ENCODE measurements at places on chromosomes 3 and 15. TPM values are rescaled to one million over a fixed set of nuclear protein-coding genes. Genes with fewer than 3 reads are reported as not detected.

Gene CORO2B
- 6.0 TPM for total RNA-seq

Gene ANO10
- 9.6 TPM for total RNA-seq

Gene CDC25A
- total RNA-seq = 0.74 TPM

Gene KY
- total RNA-seq = 0.59 TPM

GRCh38 chr15:49530092-49530491, 90.5 kb downstream of the FAM227B start:
- no peak for DNase-seq
- H3K4me1 ChIP-seq = no peaks in the 10 kb centered on the region
- H3K27ac ChIP-seq = no peak overlapping the region
- H3K27me3 ChIP-seq = no peaks in the 10 kb centered on the region

GRCh38 chr3:167749728-167750127, 14.2 kb downstream of the SERPINI1 start:
- no peak for DNase-seq
- H3K27me3 ChIP-seq = no peaks in the 10 kb centered on the region
- H3K27ac ChIP-seq = no peak overlapping the region
- no peaks in the 10 kb centered on the region for H3K4me1 ChIP-seq
- no peaks in the 10 kb centered on the region for H3K36me3 ChIP-seq

GRCh38 chr15:29849716-29850115, 27.4 kb upstream of the TJP1 start:
- H3K4me1 ChIP-seq = no peaks in the 10 kb centered on the region
- H3K27ac ChIP-seq = no peak overlapping the region
- no peaks in the 10 kb centered on the region for H3K36me3 ChIP-seq
- no peak overlapping the region for H3K4me3 ChIP-seq
- DNase-seq = no peak
- no peaks in the 10 kb centered on the region for H3K27me3 ChIP-seq

- H3K36me3 ChIP-seq = peaks cover 46% of the 10 kb centered on the region
- no peak for DNase-seq
- no peak overlapping the region for H3K4me3 ChIP-seq
- H3K27ac ChIP-seq = no peak overlapping the region
- no peaks in the 10 kb centered on the region for H3K27me3 ChIP-seq
- H3K4me1 ChIP-seq = no peaks in the 10 kb centered on the region
Measured at GRCh38 chr15:59649603-59650002, 7.7 kb downstream of the GTF2A2 start.

GRCh38 chr15:95262866-95263564, 1031.7 kb downstream of the MCTP2 start:
- H3K4me3 ChIP-seq = no peak overlapping the region
- DNase-seq = no peak
- peaks cover 8% of the 10 kb centered on the region for H3K4me1 ChIP-seq
- no peaks in the 10 kb centered on the region for H3K27me3 ChIP-seq
- H3K27ac ChIP-seq = peak overlapping the region; percentile 29

GRCh38 chr3:87901141-87901540, 157.7 kb downstream of the CGGBP1 start:
- H3K36me3 ChIP-seq = no peaks in the 10 kb centered on the region
- H3K4me1 ChIP-seq = no peaks in the 10 kb centered on the region
- no peaks in the 10 kb centered on the region for H3K27me3 ChIP-seq

DNA sequence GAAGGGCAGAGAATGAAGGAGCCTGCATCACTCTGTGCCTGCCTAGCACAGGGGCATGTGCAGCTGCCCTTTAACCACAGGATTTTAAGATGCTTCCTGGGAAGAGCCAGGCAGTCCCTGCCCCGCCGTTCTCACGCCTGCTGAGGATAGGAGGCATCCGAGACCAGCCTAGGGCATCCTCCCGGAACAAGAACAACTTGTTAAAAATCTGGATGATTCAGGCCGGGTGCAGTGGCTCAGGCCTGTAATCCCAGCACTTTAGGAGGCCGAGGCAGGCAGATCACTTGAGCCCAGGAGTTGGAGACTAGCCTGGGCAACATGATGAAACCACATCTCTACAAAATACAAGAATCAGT, 15.2 kb downstream of the NRROS start:
- H3K4me3 ChIP-seq = no peak overlapping the region
- H3K4me1 ChIP-seq = no peaks in the 10 kb centered on the region
- H3K27ac ChIP-seq = no peak overlapping the region
- H3K27me3 ChIP-seq = no peaks in the 10 kb centered on the region

- H3K4me3 ChIP-seq = no peak overlapping the region
- no peak overlapping the region for H3K27ac ChIP-seq
- no peaks in the 10 kb centered on the region for H3K27me3 ChIP-seq
- no peak for DNase-seq
Measured at GRCh38 chr3:195770081-195770840, 41.5 kb downstream of the MUC4 start.

- no peak for DNase-seq
- H3K27ac ChIP-seq = no peak overlapping the region
- H3K4me1 ChIP-seq = no peaks in the 10 kb centered on the region
- no peaks in the 10 kb centered on the region for H3K36me3 ChIP-seq
- H3K27me3 ChIP-seq = no peaks in the 10 kb centered on the region
Measured at GRCh38 chr15:44788748-44789147, 52.4 kb downstream of the TRIM69 start.

- no peak overlapping the region for H3K4me3 ChIP-seq
- H3K36me3 ChIP-seq = no peaks in the 10 kb centered on the region
- no peak overlapping the region for H3K27ac ChIP-seq
- no peaks in the 10 kb centered on the region for H3K27me3 ChIP-seq
- H3K4me1 ChIP-seq = peaks cover 3% of the 10 kb centered on the region
Measured at GRCh38 chr3:126955004-126955790, 27.7 kb upstream of the PLXNA1 start.

- H3K36me3 ChIP-seq = no peaks in the 10 kb centered on the region
- no peak overlapping the region for H3K27ac ChIP-seq
- H3K4me3 ChIP-seq = no peak overlapping the region
- DNase-seq = no peak
- H3K4me1 ChIP-seq = no peaks in the 10 kb centered on the region
Measured at GRCh38 chr15:77856705-77857346, 220.7 kb downstream of the TBC1D2B start.

GRCh38 chr3:196044513-196044912, 37.4 kb downstream of the TFRC start:
- H3K27me3 ChIP-seq = no peaks in the 10 kb centered on the region
- H3K36me3 ChIP-seq = peaks cover 6% of the 10 kb centered on the region
- DNase-seq = no peak
- H3K4me1 ChIP-seq = no peaks in the 10 kb centered on the region
- no peak overlapping the region for H3K4me3 ChIP-seq

GRCh38 chr3:123524981-123525380, 59.9 kb downstream of the HACD2 start:
- no peaks in the 10 kb centered on the region for H3K27me3 ChIP-seq
- peaks cover 10% of the 10 kb centered on the region for H3K36me3 ChIP-seq
- H3K4me3 ChIP-seq = no peak overlapping the region

- H3K4me3 ChIP-seq = no peak overlapping the region
- no peaks in the 10 kb centered on the region for H3K4me1 ChIP-seq
- no peak for DNase-seq
- H3K27me3 ChIP-seq = no peaks in the 10 kb centered on the region
- no peaks in the 10 kb centered on the region for H3K36me3 ChIP-seq
- peak overlapping the region; percentile 67 for H3K27ac ChIP-seq
Measured at GRCh38 chr3:124859025-124859424, 28.1 kb downstream of the ITGB5 start.

- no peaks in the 10 kb centered on the region for H3K36me3 ChIP-seq
- H3K4me1 ChIP-seq = no peaks in the 10 kb centered on the region
Measured at GRCh38 chr15:74171965-74172541, 1.5 kb upstream of the ISLR start.

All from right atrium auricular region (tissue), 2 donors.